Brain microvascular endothelial cell (primary cell): ENCODE measurements at places on chromosomes 6 and 20.
A peak's percentile ranks its signal among the peaks of the same experiment; 100 is the strongest.

- DNase-seq = peak; percentile 26
Observed at GRCh38 chr6:130143709-130144108, 79.0 kb downstream of the SAMD3 start.

- no peak for DNase-seq
Observed at GRCh38 chr6:4986999-4987398, 16.8 kb downstream of the RPP40 start.

DNA sequence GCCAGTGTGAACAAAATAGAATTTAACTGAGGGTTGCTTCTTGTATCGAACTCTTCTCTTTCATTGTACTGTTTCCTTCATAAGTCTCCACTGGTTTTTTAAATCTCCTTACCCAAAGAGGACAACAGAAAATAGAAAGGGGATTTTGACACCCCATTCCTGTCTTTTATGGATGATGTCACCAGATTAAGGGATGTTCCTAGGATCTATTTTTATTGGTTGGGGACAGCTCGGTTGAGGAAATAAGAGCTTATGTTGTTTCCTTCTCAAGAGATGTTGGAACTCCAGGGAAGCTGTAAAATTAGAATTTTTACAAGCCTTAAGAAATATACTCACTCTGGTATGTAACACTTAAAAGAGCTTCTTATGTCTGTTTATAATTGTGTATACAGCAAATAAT, 171.5 kb downstream of the PHF3 start:
- DNase-seq = no peak

DNA sequence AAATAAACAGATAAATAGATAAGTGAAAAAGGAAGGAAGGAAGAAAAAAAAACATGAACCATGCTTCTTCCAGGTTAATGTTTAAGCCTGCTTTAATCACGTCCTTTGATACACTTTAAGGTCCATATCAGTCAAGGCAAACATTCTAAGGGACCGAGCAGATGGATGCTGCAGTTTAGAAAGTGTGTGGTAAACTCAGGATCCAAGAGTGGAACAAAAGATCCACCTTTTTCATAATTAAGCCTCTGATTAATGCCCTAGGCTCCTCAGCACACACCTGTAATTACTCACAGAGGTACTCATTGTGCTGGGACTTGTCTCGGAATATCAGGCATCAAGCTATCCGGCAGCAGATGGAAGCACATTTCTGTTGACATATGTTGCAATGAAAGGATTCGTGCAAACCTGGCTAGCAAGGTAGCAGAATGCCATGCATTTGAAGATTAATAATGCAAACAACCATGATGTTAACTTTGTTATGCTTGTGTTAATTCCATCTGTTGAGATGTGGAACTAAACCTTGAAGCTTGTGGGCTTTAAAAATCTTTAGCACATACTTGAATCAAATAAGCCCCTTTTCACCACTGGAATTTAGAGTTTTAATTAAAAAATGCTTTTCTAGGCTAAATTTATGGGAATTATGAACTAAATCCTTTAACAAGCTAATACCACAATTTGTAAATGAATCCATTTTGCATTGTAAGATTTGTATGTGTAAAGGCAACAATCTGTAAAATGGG, 163.7 kb downstream of the RALGAPA2 start:
- DNase-seq = no peak

DNA sequence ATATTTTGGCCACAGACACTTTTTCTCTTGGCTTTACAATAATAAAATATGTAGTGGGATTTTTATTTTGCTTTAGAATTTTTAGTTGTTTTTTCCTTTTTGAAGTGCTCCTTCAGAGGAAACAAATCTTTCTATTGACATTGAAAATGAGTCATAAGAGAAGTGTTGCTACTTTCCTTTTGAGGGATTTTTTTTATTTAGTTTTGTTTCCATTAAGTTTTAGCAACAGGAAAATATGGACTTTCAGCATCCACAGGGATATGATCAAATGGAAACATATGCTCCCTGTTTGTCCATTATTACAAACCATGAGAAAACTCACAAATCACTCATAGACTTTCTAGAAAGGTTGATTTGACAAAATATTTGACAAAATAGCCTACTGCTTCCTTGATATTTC, 65.3 kb upstream of the BMP2 start:
- no peak for DNase-seq

GRCh38 chr6:43009124-43009523, 4.6 kb downstream of the MEA1 start:
- DNase-seq = peak; percentile 34

- DNase-seq = no peak
Observed at GRCh38 chr20:14720251-14720650, 382.8 kb upstream of the FLRT3 start.

DNA sequence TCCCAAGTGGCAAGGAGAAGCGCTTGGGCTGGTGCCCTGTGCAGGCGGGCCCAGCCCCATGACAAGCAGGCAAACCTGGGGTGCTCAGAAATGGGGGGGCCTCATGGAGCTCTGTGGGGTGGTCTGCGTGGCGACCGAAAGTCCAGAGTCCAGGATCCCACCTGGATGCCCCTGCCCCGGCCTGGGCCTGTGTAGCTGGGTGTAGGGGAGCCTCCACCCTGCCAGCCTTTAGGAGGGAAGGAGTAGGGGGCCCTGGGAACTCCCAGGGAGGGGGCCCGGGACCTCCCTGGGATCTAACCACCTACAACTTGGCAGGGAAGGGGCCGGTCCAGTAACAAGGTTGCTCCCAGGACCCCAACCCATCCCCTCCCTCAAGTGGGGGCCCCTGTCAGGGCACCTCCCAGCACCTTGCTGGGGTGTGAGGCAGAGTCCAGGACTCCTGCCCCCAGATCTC, 4.5 kb upstream of the LAMA5 start:
- no peak for DNase-seq

DNA sequence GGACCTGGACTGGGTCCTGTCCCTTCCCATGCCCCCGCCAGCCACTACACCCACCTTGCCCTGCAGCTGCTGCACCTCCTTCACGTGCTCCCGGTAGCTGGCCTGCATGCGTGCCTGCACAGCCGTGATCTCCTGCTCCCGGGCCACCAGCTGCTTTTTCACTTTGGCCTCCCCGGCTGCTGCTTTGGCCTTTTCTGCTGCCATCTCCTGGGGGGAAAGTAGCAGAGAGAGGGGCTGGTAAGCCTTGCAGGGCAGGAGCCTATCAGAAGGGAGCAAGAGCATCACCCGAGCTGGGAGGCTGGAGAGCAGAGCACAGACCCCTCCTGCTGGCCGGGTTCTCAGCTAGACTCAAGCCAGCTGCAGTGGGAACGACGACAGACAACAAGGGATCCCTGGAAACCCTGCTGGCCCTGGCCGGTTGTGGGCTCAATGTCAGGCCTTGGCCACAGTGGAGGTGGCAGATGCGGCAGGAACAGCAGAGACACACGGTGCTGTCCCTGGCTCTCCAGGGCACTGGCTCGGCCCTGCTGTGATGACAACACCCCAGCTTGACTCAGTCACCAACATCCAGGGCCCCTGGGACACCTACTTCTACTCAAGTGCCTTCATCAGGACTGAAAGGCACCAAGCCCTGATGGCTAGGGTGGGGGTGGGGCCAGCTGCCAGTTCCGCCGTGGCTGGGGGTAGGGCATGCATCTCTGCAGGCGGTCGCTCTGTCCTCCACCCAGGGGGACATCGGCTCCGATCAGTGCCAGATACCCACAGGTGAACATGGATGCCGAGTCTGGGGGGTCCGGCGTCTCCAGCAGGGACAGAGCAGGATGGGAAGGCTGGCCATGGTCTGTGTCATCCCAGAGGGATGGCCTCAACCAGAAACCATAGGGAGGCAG, 45.3 kb downstream of the RRBP1 start:
- DNase-seq = no peak

- no peak for DNase-seq
Observed at GRCh38 chr6:118968416-118968815, 33.5 kb upstream of the MCM9 start.

- DNase-seq = no peak
Observed at GRCh38 chr6:17066610-17067009, 35.2 kb upstream of the STMND1 start.
